Thyroid gland (tissue), 4 donors: ENCODE measurements at places on chromosomes 16 and 17. TPM values are rescaled to one million over a fixed set of nuclear protein-coding genes. Genes with fewer than 3 reads are reported as not detected.

The CEP295NL gene
- total RNA-seq: 1.5 TPM

DNA sequence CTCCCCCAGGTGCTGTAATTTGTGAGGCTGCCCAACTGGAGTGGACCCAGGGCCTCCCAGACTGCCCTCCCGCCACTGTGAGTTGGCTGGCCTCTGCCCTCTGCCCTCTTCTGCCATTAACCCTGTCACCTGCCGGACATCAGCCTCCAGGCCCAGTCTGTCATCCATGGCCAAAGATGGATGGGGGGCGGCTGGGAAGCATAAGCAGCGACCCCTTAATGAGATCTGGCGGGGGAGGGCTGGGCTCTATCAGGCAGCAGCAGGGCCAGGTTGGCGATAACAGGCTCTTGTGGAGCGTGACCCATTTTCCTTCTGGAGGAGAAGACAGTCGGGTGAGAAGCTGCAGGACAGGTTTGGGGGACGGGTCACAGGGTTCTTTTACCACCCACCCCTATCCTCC lies 25.3 kb downstream of the CDK5RAP3 start:
- H3K27ac ChIP-seq: no peak overlapping the region
- no peaks in the 10 kb centered on the region for H3K4me1 ChIP-seq
- DNase-seq: peak; percentile 39
- no peaks in the 10 kb centered on the region for H3K27me3 ChIP-seq

DNA sequence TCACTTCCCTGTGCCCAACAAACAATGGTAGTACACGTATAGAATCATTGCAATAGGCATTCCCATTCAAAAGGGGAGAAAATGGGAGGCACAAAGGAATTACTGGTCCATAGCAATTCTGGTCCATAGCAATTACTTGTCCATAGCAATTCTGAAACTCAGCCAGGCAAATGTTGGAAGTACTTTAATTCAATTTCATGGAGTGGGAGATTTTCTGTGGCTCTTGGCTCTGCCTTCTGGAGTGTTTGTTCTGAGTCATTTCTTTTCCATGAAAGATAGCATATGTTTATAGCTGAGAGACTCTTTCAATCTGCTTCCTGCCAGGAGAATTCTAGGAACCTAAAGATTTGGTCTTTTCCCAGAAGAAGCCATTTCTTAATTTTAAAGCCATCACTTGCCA lies 182.8 kb upstream of the ELAC2 start:
- H3K4me3 ChIP-seq: no peak overlapping the region
- no peak overlapping the region for H3K27ac ChIP-seq
- H3K27me3 ChIP-seq: no peaks in the 10 kb centered on the region
- no peaks in the 10 kb centered on the region for H3K4me1 ChIP-seq
- no peaks in the 10 kb centered on the region for H3K36me3 ChIP-seq
- DNase-seq: no peak

DNA sequence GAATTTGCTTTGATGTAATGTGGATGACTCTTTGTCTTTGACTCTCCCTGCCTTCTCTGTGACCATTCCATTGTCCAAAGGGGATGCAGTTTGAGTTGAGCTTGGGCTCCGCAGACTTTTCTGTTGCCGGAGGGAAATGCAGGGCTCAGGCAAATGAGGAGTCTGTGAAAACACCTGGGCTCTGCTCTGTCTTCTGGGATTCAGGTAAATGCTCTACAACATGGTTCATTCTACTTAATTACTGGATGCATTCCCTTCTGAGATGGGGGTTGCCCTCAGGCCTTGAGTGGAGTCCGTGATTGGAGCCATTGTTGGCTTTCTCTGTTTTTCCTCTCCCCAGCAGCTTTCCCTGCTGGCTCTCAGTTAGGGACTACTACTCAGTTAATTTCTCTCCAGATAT lies 26.4 kb upstream of the SPNS2 start:
- peaks cover 3% of the 10 kb centered on the region for H3K4me1 ChIP-seq
- no peak for DNase-seq
- H3K36me3 ChIP-seq: no peaks in the 10 kb centered on the region
- H3K27ac ChIP-seq: no peak overlapping the region

The GFAP gene
- not detected for total RNA-seq

DNA sequence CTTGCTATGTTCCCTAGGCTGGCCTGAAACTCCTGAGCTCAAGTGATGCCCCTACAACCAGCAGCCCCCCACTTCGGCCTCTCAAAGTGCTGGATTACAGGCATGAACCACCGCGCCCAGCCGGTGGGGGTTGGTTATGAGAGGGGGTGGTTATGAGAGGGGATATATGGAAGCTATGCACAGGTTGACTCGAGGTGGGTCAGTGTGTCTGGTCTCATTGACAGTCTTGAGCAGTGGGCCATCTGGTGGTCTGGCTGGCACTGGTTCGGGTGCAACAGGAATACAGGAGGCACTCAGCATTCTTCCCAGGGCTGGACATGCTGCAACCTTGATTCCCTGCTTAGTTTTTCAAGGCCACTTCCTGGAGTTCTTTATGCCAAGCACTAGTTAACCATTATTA lies 5.6 kb upstream of the STX1B start:
- no peaks in the 10 kb centered on the region for H3K4me1 ChIP-seq
- peaks cover 6% of the 10 kb centered on the region for H3K27me3 ChIP-seq
- H3K36me3 ChIP-seq: no peaks in the 10 kb centered on the region
- DNase-seq: no peak
- no peak overlapping the region for H3K4me3 ChIP-seq
- no peak overlapping the region for H3K27ac ChIP-seq

DNA sequence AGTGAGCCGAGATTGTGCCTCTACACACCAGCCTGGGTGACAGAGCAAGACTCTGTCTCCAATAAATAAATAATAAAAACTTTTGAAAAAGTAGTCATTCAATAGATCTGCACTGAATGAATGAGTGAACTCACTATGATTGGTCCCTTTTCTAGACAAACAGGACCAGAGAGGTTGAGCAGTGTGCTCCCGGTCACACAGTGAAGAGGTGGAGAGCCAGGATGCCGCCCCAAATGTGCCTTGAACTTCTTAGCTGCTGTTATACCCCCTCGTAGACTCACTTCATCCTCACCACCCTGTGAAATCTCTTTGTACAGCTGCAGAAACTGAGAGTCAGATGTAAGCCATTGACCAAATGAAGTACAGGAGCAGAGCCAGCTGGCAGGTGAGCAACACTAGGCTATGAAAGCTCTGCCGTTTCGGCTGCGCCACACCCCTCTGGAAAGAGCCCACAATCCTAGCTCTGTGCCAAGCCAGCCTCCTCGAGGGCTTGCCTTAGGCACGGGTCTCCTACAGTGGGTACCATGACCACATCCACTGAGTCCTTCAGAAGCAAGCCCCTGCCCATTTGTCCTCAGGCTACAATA lies 7.8 kb upstream of the KIAA0513 start:
- no peaks in the 10 kb centered on the region for H3K27me3 ChIP-seq
- peak overlapping the region; percentile 85 for H3K27ac ChIP-seq
- no peaks in the 10 kb centered on the region for H3K36me3 ChIP-seq
- H3K4me1 ChIP-seq: peaks cover 13% of the 10 kb centered on the region
- peak; percentile 96 for DNase-seq

DNA sequence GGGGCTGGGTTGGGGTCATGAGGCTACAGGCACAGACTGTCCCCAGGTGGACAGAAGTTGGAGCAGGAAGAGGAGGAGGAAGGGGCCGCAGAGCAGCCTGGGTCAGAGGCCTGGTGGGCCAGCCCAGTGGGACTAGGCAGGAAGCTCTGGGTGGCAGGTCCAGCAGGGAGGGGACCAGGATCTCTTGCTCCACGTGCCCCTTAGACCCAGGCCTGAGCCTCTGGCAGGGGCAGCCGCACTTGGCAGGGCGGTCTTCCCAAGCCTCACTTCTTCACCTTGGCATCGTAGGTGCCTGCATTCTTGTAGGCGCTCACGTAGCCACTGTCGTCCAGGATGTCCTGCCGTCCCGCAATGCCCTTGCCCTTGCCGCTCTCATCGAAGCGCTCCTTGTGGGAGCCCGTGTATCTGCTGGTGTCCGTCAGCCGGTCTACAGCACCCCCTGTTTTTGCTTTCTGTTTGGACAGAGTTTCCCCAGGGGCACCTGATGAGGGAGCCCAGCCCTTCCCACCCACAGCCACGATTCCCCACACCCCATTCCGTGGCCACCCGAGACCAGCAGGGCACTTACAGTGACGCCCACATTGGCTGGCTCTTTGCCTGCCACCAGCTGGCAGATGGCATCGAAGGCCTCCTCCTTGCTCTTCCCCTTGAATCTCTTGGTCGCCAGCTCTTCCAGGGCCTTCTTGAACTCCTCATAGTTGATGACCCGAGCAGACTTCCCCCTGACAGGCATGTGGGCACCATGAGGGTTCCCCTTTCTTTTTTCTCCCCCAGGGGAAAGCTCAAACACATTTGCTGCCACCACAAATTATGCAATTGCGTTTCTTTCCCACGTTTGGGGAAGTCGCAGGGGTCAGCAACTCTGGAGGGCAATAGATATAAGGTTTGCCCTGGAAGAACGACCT lies 3.1 kb downstream of the TPPP3 start:
- H3K4me1 ChIP-seq: peaks cover 15% of the 10 kb centered on the region
- no peak overlapping the region for H3K27ac ChIP-seq
- H3K36me3 ChIP-seq: no peaks in the 10 kb centered on the region
